ENCODE measurements at places on chromosomes 11 and 22.

DNA sequence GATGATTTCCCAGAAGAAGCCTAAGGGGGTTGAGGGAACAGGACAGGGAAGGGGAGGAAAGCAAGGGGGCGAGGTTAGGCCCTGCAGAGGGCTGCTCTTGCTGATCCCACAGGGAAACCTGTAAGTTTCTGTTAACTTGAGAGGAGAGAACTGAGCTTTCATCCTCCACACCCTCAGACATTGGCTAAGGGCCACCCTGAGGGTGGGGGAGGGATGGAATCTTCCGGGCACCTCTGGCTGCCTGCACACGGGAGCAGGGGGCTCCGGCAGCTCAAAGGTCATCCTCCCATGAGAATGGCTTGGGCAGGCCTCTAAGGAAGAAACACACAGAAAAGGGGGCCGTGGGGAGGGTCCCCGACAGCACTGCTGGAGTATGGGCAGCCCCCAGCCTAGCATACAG, 108.1 kb downstream of the TSPAN18 start:
- no peak for DNase-seq

- no peak for DNase-seq
These were observed 44.5 kb downstream of the GALNT18 start for GRCh38 chr11:11577251-11577855.

DNA sequence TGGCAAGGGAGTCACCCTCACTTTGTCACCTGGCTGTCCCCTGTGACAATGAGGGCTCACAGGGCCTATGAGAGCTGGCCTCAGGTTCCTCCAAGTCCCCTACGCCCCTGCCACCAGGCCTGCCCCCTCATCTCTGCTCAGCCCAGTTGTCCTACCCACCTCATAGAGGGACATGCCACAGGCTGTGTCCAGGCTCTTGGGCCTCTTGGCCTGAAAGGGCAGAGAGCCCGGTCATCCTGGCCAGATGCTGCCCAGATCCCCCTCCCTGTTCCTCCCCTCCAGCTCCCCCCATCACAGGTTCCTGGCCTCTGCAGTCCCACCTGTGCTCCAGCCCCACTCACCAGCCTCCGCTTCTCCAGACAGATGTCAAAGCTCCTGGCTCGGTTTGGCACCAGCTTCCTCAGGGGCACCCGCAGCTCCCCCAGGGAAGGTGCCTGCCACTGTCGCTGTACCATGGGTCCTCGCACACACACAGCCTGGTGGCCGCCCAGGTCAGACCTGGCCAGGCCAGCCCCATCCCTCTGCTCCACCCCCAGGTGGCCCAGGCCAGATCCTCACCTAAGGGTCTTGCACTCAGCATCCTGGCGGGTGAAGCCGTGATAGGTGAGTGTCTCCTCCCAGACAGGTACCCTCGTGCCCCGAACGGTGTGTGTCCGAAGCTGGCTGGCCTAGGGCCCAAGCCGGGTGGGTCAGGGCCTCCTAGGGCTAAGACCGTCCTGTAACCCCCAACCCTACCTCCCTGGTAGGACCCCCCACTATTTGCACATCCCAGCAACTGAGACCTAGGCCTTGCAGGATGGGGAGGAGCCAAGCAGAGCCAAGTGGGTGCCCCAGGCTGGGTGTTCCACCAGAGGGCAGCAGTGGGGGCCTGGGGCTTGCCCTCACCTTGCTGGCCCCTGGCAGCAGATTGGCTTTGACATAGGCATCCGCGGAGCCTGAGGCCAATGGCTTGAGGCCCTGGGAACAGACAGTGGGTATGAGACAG, 8.3 kb downstream of the NDUFV1 start:
- peak; percentile 42 for DNase-seq

DNA sequence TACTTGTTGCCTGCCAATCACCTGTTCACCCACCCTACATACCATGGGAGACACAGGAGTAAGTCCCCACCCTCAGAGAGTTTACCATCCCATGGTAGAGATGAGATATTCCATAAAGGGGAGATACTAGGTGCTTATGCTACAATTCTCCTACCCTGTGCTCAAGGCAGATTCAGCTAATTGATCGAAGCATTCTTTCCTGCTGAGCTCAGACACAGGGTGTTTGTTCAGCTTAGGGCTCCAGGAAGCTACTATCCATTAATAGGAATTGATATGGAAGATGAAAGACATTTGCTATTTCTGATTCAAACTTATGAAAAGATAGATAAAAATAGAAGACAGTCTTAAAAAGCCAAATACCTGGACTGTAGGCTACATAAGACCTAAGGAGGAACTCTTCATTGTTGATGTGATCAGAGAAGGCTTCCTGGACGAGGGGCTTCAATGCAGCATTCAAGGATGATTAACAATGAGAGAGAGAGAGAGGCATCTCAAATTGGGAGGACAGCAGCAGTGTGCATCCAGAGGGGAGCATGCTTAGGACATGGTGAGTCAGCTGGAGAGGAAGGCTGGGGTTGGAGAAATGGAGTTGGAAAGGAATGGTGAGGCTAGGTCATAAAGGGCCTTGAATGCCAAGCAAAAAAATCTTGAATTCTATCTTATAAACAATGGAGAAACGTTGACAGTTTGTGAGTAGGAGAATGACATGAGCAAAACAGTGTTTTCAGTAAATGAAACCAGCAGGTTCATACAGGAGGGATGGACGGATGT, 15.0 kb downstream of the SYT13 start:
- DNase-seq: no peak

GRCh38 chr22:30423301-30423958, 2.1 kb upstream of the MTFP1 start:
- peak; percentile 53 for DNase-seq

DNA sequence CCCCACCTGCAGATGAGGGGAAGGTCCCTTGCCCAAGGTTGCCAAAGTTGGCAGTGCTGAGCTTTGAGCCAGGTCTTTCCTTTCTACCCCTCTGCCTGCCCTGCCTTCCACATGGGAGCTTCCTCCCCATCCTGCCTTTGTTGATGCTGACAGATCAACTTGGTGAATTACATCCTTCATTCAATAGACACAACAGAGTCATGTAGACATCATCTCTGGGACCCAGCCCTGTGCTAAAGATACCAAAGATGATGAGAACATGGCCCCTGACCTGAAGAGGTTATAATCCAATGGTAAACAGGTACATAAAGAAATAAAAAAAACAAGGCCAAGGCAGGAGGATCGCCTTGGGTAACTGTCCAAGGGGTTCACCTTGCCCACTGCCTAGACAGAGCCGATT, 42.4 kb upstream of the MAPK1 start:
- DNase-seq: no peak

GRCh38 chr11:20415432-20415831, 27.9 kb downstream of the PRMT3 start:
- DNase-seq: no peak

GRCh38 chr11:124511745-124512144, 31.7 kb downstream of the OR8B12 start:
- DNase-seq: no peak

DNA sequence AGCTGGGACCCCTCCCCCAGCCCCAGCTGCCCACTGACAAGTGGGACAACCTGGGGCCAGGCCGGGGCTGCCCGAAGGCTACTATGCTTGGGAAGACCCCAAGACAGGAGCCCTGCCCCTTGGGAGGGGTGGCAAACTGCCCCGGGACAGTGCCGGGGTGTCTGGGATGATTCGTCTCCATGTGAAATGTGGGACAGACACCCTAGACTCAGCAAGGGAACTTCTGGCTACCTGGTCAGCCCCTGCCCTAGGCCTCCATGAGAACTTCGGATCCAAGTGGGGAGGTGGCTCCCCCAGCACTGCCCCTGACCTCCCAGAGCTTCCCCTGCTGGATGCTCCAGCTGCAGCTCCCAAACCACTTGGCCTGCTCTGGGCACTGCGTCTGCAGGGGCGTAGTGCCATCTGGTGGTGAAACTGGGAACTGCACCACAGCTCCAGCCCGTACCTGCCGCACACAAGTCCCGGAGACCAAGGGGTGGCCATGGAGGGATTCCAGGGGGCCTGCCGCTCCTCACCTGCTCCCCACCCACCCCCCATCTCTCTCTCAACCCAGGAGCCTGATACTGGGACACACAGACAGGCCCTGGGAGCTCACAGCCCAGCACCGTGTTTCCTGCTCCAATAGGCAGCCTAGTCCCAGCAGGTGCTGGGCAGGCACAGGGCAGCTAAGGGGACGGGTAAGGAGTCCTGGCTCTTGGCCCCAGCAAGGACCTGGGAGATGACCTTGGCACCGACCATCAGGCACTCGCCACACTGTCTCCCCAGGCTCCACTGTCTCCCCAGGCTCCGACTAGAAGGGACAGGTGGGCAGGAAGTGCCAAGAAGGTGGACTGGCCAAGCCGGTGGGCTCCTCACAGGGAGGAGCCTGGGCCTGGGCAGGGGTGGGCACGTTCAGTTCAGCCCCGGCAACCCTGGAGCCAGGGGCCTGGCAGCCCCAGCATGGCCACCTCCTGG, 194.1 kb downstream of the IGLL1 start:
- peak; percentile 55 for DNase-seq

DNA sequence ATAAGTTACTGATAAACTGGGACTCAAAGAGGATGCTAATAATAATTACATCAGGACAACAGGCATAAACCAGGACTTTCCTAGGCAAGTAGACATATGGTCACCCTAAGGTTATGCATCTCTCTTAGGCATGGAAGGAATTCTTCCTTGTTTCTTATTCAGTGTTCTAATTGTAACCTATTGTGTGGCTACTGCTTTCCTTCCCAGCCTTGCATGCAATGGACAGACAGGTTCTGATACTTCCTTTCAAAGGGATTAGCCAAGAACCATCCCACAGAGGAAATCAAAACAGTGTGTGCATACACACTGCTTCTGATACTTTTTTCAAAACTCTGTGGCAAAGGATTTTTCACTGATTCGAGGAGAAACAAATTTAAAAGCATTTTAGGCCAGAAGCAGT, 48.3 kb downstream of the RRAS2 start:
- no peak for DNase-seq

- DNase-seq: no peak
These were observed 30.7 kb downstream of the PPP2R1B start for GRCh38 chr11:111735262-111736116.

GRCh38 chr11:134733646-134734045, 321.6 kb upstream of the B3GAT1 start:
- DNase-seq: no peak

DNA sequence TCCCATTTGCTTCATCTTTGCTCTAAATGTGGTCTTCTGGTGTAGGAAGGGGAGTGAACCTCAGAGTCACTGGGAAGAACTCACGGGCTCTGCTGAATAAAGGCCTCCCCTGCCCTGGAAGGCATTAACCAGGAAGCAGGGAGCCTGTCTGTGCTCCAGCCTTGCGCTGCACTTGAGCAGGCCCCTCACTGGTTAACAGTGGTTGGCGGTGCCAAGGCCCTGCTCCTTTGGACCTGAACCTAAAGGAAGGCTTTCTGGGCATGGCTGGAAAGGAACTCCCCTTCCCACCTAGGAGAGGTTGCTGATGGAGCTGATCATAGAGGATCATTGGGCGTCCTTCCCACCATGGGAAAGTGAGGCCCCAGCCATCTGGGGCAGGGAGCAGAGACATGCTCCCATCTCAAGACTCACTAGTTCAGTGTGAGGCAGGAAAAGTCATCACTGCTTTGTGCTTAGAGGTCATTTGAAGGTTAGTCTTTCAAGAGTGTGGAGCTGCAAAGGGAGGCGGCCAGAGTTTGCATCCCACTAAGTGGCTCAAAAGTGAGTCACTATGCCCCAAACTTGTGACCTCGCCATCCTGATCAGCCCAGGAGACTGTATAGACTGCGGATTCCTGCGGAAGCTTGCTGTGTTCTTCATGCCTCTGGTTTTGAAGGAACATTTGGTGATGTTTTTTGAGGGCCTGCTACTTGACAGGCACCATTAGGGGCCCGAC, 50.4 kb downstream of the DBX1 start:
- no peak for DNase-seq

DNA sequence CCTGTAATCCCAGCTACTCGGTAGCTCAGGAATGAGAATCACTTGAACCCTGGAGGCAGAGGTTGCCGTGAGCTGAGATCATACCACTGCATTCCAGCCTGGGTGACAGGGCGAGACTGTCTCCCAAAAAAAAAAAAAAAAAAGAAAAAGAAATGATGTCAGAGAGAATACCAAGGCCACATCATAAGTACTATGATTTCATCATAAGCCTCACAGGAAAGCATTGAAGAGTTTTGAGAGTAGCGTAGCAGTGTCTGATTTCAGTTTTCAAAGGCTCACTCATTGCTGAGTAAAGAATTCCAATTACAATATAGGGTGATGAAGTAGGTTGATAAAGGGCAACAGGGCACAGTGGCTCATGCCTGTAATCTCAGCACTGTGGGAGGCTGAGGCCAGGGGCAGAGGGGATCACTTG, 88.8 kb downstream of the MRTFA start:
- DNase-seq: no peak

DNA sequence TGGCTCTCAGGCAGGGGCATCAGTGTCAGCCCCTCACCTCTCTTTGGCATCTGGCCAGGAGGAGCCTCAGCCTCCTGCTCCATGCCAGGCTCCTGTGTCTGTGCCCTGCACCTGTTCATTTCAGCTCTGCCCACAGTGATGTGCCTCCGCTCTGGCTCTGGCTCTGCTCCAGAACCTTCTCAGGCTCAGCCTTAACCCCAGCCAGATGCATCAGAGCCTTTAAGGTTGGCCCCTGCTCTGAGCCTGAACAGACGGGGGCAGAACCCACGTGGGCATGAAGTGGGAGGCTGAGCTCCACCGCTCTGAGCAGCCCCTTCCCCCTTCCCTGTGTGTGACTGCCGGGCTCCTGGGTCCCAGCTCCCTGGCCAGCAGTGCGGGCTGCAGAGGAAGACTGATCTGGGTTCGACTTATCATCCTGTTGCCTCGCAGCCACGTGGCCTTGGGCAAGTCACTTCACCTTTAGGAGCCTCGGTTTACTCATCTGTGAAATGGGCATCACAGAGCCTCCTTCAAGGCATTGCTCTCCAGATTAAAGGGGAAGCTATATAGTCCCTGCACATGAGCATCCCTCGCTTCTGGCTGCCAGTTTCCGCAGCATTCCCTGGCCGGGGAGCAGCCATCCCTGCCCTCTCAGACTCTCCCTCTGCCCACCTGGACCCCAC, 44.7 kb upstream of the RTL6 start:
- DNase-seq: no peak

DNA sequence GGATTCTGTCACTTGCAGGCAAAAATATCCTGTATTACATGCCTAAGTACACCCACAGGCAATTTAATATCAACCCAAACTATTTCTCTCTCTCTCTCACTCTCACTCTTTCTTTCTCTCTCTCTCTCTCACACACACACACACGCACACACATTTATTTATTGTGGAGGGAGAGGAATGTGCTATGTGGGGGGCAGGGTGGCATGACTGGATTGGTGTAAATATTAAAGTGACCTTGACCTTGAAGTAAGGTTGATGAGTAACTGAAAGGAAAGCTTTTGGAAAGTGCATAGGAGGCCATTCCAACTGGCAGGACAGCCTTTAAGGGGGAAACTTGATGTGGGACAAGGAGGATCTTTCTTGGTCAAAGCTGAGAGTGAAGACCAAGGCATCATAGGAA, 589.7 kb upstream of the KIRREL3 start:
- DNase-seq: no peak

- DNase-seq: no peak
These were observed 1.5 kb downstream of the THAP7 start for GRCh38 chr22:21000207-21000986.

- no peak for DNase-seq
These were observed 862.0 kb downstream of the TBC1D22A start for GRCh38 chr22:47624252-47625012.

GRCh38 chr11:58446294-58446693, 4.3 kb upstream of the OR5B12 start:
- no peak for DNase-seq

- no peak for DNase-seq
These were observed 247.6 kb downstream of the ETS1 start for GRCh38 chr11:128339792-128340191.

All from stimulated activated CD8-positive, alpha-beta memory T cell treated with anti-CD3 and anti-CD28 coated beads, Interleukin-15, amount 100 ng/mL, for 48 hours (primary cell).